GF-D8 (cell line): ENCODE measurements at places on chromosomes 2 and 18.

DNA sequence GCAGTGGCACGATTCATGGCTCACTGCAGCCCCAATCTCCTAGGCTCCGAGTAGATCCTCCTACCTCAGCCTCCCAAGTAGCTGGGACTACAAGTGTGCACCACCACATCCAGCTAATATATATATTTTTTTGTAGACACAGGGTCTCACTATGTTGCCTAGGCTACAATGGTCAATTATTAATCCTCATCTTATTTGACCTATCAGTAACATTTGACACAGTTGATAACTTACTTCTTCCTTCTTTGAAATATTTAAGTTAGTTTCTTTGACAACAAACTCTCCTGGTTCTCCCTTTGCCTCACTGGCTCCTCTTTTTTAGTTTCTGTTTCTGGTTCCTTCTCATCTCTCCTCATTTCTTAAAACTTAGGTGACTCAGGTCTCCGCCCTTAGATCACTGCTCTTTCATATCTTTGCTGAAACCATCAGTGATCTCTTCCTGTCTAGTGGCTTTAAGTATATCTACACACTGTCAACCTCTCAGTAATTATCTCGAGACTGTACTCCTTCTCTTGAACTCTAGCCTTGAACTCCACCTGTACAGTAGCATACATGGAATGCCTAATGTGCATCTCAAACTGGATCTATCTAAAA, 11.5 kb downstream of the PGAP1 start:
- no peak for DNase-seq

GRCh38 chr2:217919204-217919603, 83.6 kb downstream of the TNS1 start:
- DNase-seq, result no peak

- no peak for DNase-seq
Observed at GRCh38 chr18:9173770-9174233, 37.2 kb downstream of the ANKRD12 start.

- DNase-seq, result no peak
Observed at GRCh38 chr18:10971717-10972116, 177.7 kb downstream of the PIEZO2 start.

- DNase-seq, result no peak
Observed at GRCh38 chr2:166375736-166376487, at the start of gene SCN9A. Gene SCN9A, minus strand, starts transcription at chr2:166375944. Its CDS starts 64,188 bp downstream, at chr2:166311756.

GRCh38 chr2:224816816-224817215, 100.7 kb upstream of the CCDC195 start:
- no peak for DNase-seq

GRCh38 chr2:227163485-227163997, 464 bp downstream of the COL4A4 start:
- DNase-seq, result no peak

- DNase-seq, result no peak
Observed at GRCh38 chr2:29650631-29651097, 270.7 kb downstream of the ALK start.

- DNase-seq, result no peak
Observed at GRCh38 chr2:199258291-199258690, 199.4 kb downstream of the SATB2 start.

- no peak for DNase-seq
Observed at GRCh38 chr2:53938904-53939303, 31.9 kb downstream of the PSME4 start.

- no peak for DNase-seq
Observed at GRCh38 chr2:241812730-241813643, 4.0 kb downstream of the NEU4 start.
